ENCODE measurements at places on chromosomes 2 and 18.

DNA sequence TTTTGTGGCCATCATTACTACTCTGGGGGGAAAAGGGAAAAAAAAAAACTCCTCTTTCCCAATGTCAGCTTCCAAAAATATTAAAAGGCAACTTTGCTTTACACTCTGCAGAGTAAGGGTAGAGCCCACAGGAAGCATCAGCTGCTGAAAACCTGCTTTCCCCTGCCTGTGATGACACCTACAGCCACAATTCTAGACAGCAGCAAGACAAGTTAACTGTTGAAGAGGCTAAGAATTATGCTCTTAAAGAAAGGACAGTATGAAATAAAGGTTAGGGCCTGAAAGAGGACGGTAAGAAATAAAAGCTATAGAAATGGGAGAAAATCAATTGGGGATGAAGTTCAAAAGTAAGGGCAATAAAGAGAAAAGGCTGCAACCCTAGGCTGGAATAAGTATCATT lies 3.0 kb downstream of the PDE11A start:
- DNase-seq, result no peak

DNA sequence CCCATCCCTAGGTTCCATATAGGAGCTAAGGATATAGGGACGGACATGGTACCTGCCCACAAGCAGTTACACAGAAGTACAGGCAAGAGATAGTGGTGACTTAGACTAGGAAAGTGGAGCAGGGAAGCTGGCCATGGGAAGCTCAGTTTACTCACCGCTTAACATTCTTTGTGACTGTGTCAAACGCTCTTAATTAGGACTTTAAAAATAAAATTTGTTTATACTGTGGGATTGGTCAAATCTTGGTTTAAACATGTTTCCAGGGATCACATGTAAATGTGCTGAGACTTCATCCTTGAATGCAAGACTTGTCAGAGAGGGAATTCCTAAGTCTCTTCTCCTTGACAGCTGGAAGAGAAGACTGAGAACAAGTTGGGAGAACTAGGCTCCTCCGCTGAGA lies 107.3 kb downstream of the MTCL1 start:
- no peak for DNase-seq

DNA sequence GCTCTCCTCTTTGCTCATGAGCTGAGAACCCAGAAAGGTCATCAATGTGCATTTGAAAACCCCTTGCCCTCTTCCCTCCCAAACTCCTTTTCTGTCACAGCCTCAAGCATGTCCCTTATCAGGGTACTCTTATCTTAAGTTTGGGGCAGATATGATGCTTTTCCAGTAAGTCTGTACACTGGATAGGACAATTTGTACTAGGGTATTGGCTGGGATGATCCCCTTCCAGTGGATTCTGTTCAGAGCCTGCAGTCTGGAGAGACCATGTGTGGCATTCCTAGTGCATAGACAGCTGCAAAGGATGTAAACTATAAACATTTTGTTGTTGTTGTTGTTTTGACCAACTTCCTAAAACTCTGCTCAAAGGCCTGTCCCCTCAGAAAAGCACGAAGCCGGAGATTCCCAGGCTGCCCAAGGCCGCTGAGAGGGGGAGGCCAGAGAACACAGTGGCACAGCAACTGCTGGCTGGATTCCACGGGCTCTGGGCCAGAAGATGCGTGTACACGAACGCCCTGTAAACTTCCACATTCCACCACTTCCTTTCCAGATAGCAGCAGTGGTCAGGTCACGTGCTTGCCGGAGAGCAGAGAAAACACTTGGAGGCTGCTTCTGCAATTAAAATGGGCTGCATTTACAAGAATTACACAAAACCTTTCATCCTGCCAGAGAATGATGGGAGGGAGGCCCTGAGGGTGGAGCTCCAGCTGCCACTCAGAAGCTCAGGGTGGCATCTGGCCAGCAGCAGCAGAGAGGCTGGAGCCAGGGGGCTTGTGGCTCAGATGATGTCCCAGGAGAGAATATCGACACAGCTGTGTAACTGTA lies 42.1 kb downstream of the BMP10 start:
- peak; percentile 61 for DNase-seq

GRCh38 chr2:224062481-224063297 lies 23.6 kb upstream of the SERPINE2 start:
- no peak for DNase-seq

- no peak for DNase-seq
Observed at GRCh38 chr2:213220967-213221603, 63.2 kb upstream of the SPAG16 start.

- no peak for DNase-seq
Observed at GRCh38 chr2:184589261-184589660, 9.1 kb upstream of the ZNF804A start.

GRCh38 chr18:47323158-47323557 lies 71.7 kb upstream of the SKOR2 start:
- DNase-seq, result no peak

DNA sequence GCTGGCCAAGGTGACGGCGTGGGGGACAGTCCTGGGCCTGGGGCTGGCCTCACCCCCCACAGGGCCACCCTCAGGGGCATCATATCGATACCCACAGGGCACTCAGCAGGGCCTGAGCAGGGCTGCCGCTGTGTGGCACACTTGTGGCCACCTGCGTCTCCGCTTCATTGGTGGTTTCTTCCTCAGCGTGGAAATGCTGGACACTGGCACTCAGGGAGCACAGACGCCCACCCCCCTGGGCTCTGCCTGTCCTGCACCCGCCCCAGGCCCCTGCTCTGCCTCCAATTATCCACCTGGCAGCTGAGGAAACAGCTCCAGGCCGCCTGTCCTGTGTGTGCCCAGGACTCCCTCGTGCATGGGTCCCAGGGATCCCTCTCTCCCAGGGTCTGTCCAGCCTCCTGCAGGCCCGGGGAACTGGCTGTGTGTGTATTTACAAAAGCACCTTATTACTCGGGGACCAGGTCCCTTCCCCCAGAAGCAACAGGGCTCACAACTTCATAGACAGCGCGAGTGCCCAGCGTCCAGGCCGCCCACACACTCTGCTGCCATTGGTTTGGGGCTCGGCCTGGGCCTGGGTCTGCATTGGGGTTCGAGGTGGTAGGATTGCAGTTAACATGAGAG lies 13.1 kb downstream of the CROCC2 start:
- DNase-seq, result peak; percentile 0

DNA sequence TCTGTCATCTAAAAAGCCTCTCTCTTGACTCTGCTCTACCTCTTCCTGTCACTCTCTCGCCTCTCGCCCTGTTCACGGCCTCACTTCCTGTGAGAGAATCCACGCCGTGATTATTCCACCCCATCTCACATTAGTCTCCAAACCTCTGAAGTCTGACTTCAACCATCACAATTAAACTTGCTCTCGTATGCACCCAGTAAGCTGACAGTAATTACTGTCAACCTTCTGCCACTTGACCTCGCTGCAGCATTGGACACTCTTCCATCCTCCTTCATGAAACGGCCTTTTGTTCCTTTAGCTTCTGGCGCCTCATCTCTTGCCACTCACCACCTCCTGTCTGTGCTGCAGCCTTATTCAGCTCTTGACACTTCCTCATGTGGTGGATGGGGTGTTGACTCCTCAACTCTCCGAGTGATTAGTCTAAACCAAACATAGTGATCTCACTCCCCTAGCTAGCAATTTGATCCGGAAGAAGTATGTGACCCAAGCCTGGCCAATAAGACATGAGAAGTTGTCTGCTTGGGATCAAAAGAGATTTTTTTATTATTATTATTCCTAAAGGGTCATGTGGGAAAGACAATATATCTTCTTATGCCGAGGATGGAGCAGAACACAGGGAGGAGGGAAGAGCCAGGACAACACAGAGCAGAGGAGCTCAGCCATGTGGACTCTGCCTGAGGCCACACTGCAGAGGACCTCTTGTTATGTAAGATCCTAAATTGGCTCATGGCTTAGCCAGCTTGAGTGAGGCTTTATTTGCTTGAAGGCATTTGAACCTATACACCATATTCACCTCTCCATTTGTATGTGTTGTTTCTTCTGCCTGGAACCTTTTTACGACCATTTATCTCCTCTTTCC lies 38.4 kb upstream of the MYO1B start:
- no peak for DNase-seq

DNA sequence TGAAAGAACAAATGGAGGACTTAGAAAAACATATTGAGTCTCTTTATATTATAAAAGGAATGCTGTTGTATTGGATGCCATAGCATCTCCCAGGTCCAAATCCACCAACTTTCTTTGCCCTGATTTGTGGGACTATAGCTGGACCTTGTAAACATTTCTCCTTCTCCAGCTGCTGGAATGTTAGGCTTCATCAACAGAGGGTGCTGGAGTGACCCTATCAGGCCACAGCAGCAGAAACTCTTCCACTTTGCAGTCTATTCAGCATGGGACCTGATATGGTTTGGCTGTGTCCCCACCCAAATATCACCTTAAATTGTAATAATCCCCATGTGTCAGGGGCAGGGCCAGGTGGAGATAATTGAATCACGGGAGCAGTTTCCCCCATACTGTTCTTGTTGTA lies 138.4 kb upstream of the ARL4C start:
- no peak for DNase-seq

DNA sequence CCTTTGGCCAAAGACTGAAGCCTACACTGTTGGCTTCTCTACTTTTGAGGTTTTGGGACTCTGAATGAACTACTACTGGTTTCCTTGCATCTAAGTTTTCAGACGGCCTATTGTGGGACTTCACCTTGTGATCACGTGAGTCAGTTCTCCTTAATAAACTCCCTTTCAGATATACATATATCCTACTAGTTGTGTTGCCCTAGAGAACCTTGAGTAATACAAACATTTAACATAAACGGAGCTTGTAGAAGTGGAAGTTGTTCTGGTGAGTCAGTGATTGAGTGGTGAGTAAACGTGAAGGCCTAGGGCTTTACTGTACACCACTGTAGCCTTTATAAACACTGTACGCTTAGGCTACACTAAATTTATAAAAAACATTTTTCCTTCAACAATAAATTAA lies 107.2 kb upstream of the CDH2 start:
- no peak for DNase-seq

DNA sequence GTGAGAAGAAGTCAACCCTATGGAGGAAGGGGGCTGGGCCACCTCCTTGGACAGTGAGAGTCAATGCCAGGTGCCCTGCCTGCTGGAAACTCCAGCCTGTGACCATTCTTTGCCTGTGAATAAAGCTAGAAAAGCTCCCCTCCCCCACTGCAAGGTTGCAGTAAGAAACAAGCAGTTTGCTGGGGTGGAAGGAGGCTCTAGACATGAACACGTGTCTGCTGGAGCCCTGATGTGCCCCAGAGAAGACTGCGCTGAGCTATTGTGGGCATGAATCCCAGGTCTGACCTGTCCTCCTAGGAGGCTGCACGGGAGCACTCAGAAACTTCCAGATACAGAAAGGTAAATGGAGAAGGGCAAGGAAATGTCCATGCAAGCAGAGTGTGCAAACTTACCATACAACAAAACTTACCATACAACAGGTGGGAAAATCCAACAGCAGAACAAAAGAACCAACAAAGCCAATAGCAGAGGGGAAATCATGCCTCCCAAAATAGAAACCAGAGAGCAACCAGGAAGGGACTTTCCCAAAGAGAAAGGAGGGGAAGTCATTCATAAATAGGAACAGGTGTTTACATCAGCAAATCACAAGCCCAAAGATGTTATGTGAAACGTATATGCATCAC lies 278.7 kb downstream of the BCL2 start:
- no peak for DNase-seq

- DNase-seq, result no peak
Observed at GRCh38 chr2:10057231-10058107, 14.1 kb downstream of the KLF11 start.

DNA sequence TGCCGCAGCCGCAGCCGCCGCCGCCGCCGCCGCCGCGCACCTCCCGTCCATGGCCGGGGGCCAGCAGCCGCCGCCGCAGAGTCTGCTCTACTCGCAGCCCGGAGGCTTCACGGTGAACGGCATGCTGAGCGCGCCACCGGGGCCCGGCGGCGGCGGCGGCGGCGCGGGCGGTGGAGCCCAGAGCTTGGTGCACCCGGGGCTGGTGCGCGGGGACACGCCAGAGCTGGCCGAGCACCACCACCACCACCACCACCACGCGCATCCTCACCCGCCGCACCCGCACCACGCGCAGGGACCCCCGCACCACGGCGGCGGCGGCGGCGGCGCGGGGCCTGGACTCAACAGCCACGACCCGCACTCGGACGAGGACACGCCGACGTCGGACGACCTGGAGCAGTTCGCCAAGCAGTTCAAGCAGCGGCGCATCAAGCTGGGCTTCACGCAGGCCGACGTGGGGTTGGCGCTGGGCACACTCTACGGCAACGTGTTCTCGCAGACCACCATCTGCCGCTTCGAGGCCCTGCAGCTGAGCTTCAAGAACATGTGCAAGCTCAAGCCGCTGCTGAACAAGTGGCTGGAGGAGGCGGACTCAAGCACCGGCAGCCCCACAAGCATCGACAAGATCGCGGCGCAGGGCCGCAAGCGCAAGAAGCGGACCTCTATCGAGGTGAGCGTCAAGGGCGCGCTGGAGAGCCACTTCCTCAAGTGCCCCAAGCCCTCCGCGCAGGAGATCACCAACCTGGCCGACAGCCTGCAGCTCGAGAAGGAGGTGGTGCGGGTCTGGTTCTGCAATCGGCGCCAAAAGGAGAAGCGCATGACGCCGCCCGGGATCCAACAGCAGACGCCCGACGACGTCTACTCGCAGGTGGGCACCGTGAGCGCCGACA lies 2.4 kb downstream of the POU3F3 start:
- DNase-seq, result no peak

GRCh38 chr2:667332-667999 lies 9.7 kb downstream of the TMEM18 start:
- DNase-seq, result no peak

DNA sequence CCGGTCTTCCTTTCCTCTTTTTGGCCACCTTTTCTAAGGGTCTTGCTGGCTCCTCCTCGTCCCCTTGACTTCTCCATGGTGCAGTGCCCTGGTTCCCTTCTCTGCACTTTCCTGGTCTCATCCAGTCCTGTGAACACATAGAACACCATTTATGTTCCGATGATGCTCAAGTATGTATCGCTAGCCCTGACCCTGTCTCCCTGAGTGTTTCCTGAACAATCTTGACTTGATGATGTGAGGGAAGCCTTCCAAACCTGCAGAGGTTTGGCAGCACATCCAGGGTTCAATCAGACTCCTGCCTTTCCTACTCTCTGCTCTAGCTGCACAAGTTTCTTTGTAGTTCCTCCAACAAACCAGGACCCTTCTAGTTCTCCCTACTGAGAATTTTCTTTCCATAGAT lies 132.1 kb downstream of the RGPD3 start:
- no peak for DNase-seq

DNA sequence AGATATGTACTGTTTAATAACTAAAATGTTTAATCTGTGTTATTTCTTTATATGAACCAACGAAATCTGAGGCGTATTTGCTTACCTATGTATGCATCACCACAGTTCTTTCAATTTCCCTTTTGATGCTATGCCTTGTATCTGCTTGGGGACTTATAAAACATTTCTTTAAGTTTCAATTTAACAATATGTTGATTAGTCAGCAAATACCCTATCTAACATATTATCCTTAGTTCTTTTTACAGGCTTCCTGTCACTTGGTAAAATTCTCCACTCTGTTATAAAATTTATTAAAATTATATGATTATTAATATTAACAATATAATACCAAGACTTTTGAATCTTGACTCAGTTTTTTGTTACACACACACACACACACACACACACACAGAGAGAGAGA lies 174.3 kb downstream of the CPS1 start:
- DNase-seq, result no peak

GRCh38 chr2:52939250-52939649 lies 828.4 kb upstream of the CHAC2 start:
- no peak for DNase-seq

Data from activated naive CD8-positive, alpha-beta T cell treated with anti-CD3 and anti-CD28 coated beads, Interleukin-2, amount 50 U/mL, for 24 hours (primary cell).